Cortex of kidney (tissue), 1 donor: ENCODE measurements at places on chromosomes 4 and X.

- DNase-seq: no peak
Measured at GRCh38 chrX:75303795-75304194, 29.9 kb downstream of the UPRT start.

DNA sequence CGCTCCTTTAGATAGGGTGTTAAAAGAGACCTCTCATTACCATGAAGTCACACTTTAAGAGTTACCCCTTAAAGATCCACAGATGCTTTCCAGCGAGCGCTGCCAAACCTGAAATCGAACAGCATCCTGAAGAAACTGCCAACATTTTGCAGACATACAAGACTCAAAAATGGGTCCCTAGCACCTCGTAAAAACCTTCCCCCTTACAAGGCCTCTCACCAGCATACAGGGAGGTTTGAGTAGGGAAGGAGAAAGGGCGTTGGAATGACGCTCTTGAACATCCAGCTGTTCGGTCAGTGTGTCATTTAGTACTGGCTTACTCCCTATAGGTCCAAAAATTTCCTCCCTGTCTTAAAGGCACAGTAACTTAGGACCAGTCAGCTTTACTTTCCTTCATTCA, 45.3 kb upstream of the PGRMC1 start:
- no peak for DNase-seq

DNA sequence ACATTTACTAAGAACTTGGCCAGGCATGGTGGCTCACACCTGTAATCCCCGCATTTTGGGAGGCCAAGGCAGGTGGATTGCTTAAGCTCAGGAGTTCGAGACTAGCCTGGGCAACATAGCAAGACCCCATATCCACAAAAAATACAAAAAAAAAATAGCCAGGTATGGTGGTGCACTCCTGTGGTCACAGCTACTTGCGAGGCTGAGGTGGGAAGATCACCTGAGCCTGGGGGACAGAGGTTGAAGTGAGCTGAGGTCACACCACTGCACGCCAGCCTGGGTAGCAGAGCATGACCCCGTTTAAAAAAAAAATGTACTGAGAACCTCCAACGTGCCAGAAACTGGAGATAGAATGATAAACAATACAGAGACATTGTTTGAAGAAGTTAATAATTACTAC, 8.0 kb downstream of the OPRPN start:
- no peak for DNase-seq

- DNase-seq: no peak
Measured at GRCh38 chr4:110959041-110959643, 336.3 kb upstream of the PITX2 start.

GRCh38 chrX:148763896-148764295, 263.5 kb downstream of the AFF2 start:
- DNase-seq: no peak

GRCh38 chr4:90841676-90842075, 714.5 kb downstream of the CCSER1 start:
- no peak for DNase-seq

- no peak for DNase-seq
Measured at GRCh38 chr4:158671665-158671914, at the start of gene C4orf46. Gene C4orf46 (minus strand): TSS chr4:158671887. CDS start chr4:158671801, 86 bp downstream.

DNA sequence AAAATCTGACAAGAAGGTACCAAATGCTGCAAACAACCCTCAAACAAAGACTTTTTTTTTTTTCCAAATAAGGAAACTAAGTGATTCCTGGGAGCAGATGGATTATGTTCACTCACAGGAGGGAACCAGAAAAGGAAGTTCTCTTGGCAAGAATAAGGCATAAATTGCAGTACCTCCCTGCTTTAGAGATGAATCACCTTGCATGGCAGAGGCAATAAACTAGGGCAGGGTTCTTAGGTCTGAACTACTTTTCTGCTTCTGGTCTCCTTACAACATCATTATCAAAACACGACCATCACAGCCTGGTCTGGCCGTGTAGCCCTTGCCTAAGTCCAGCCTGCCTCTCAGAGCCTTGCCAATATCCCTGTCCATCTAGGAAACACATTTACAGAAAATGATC, 6.3 kb downstream of the TMEM31 start:
- DNase-seq: no peak

GRCh38 chr4:87806520-87806919, 7.2 kb downstream of the IBSP start:
- no peak for DNase-seq

DNA sequence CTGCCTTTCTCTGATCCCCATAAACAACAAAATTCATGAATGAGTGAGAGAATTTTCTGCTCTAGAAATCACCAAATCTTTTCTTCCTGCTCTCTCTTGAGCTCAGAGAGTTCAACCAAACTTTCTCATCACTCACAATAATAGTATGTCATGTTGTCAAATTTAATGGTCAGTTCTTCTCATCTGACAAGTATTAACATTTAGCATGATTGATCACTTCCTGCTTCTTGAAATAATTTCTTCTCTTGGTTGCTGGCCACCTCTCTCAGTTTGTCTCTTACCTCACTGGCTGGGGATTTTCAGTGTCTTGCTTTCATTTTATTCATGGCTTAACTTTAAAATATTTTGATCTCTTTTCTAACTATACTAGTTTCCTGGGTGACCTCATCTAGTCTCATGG, 25.5 kb upstream of the FGF5 start:
- DNase-seq: no peak

DNA sequence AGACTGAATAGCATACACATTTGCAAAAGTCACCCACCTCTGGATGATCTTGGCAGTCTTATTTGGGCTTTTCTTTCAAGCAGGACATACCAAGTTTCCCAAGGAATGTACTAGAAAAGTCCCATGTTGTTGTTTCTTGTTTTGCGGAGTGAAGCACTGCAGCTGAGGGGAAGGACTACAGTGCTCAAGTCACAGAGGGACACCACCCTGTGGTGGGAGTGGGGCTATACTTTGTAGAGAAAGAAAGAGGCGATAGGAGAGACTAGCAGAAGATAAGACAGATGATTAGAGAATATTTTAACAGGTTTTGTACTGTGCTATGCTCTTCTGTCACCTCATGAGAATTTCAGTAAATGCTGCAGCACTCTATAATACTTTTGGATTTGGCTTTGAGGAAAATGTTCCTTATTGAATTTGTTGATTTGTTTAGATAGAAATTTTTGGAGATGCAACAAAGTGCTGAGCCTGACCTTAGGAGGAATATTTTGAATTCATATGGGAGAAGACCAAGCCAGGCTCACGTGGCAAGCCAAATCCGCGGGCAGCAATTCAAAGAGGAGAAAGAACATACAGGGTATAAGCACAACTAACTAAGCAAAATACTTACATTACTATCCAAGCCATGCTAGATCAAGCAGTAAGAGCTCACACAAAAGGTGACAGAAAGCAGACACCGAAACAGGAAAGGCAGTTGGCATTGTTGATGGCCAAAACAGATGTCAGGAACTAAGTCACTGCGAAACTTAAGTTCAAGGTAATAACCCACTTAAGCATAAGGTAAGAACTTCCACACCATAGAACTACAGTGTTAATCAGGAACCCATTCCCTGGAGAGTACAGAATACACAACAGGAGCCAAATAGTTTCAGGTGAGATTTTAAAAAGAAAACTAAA, 280.3 kb upstream of the INTU start:
- no peak for DNase-seq

- no peak for DNase-seq
Measured at GRCh38 chrX:54944816-54945215, 24.2 kb downstream of the TRO start.

GRCh38 chr4:7213807-7214206, 21.5 kb downstream of the SORCS2 start:
- DNase-seq: no peak
